ENCODE measurements at places on chromosomes 12 and 14.

- no peak for DNase-seq
These were observed 266.4 kb upstream of the CAND1 start for GRCh38 chr12:67002720-67003119.

DNA sequence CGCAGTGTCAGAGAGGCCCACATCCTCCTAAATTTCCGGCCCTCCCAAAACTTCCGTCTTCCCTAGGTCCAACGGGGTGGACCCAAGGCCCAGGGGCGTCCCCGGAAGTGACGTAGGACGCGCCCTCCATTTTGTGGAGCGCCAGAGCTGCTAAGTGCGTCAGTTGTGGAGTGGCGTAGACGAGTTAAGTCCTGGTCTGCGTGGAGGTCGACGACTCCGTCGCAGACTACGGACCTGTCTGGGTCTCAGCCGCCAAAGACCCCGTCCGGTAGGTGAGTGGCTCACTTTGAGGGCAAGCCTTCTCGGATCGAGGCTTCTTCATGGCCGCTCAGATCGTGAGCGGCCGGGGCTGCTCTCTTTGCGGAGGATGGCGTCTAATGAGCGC lies at the start of gene SRSF5:
TSS of gene SRSF5 (plus strand) at position 159 of the 385 bp plus-strand sequence. CDS start 1,015 bp downstream, outside the sequence.
- peak; percentile 97 for DNase-seq

GRCh38 chr12:53974084-53975063 lies at the start of gene HOTAIR:
TSS of gene HOTAIR (minus strand) at chr12:53974954.
- peak; percentile 49 for DNase-seq

- no peak for DNase-seq
These were observed 99.6 kb upstream of the PDE3A start for GRCh38 chr12:20268771-20269170.

DNA sequence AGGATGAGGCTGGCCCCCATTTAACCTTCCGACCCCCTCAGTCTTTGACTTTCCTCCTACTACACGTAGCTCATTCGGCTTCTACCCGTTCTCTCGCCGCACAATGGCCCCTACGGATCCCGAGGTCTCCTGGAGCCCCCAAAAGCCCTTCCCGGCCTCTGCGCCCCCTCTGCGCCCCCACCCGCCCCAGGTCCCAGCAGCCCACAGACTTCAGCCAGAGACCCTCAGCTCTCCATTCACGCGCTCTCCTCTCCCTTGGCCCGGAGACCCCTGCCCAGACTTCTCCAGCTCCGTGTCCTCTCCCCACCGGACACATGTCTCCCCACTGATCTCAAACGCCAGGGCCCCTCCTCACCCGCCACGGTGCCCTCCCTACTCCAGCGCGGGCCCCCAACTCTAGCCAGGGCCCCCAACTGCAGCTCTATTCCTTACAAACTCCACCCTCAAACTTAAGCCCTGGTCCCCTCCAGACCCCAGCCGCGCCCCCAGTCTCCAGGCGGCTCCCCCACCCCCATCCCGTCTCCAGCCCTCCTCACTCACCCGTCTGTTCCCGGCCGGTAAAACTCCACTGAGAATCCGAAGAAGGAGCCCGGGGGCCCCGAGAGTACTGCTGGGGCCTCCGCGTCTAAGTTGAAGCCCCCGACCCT lies 502 bp downstream of the ITGA5 start:
- no peak for DNase-seq

Measured in hepatocyte (in vitro differentiated cells).